Stimulated activated CD8-positive, alpha-beta memory T cell treated with anti-CD3 and anti-CD28 coated beads, Interleukin-7, amount 100 ng/mL, for 24 hours (primary cell): ENCODE measurements at places on chromosomes 4 and X.

DNA sequence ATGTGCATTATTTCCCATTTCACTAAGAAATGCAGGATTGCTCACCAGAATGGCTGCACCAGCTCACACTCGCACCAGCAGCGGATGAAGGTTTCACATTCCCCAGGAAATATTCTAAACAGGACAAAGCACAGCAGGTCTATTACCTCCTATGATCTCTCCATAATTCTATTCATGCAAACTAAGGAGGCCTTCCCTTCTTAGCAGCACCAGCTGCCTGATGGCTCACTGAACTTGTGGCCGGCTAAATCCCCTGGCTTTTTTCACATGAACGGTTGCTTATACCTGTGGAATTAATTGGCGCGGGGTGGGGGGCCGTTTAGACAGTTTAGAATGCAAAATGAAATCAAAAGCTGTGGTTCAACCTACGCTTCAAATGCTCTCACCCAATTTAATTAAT, 73.5 kb upstream of the SRD5A3 start:
- no peak for DNase-seq

DNA sequence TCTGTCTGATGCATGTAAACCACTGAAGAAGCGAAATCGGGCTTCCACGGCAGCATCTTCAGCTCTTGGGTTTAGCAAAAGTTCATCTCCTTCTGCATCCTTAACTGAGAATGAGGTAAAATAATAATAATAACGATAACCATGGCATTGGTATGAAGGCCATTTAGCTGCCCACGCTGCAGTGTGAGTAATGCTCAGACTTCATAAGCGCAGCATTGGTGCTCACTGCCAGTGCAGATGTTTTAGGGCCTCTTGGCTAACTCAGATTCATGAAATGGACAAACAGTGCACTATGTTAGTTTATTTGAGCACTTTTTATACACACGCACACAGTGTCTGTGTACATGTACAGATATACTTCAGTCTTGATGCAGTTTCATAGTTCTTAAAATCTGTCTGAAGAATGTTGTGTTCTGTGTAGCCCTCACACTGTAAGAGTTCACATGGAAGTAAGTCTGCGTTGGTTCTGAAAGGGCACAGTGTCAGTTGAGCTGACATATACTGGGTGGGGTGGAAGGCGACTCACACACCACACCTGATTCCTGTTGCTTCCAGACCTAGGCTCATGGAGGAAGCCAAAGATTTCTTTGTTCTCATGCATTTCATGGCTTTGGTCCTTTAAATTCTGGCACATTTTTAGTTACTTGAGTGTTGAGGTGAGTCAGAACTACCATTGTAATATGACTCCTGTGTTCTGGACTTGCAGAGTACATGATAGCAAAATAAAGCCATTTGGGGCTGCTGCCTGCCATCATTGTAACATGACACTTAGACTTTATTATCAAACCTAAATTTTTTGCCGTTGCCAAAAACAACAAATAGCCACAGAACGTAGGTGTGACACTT, 68.7 kb downstream of the NSD2 start:
- no peak for DNase-seq

DNA sequence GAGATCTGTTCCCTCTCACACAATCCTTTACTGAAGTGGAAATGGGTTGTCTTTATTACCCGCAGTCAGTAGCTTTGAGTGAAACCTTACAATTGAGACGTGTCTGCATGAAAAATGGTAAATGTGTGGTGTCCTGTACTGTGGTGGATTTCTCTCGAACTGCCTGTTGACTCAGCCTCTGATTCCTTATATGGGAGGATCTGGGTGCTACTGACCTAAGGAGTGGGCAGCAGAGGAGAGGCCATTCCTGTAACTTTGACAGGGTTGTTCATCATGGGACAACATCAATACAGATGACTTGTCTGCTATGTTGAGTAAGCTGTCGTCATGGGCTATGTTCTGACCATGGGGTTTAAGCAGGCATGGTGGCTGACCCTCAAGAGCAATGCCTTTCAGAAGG, 159.6 kb upstream of the WDR1 start:
- no peak for DNase-seq

GRCh38 chr4:28799696-28800095, 1920.5 kb upstream of the PCDH7 start:
- no peak for DNase-seq

- DNase-seq, result no peak
Observed at GRCh38 chr4:76611616-76612207, 176.7 kb downstream of the SHROOM3 start.

DNA sequence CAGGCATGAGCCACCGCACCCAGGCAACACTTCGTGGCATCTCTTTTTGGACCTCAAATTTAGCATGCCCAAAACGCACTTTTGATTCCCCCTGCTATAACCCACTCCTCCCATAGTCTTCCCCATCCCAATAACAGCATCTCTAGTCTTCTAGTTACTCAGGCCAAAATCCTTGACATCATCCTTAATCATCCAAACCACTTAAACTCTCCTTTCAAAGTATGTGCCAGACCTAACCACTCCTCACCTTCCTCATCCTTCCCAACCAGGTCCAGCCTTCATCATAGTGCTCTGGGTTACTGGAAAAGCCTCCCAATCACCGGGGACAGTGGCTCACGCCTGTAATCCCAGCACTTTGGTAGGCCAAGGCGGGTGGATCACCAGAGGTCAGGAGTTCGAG, 41.9 kb downstream of the AFAP1 start:
- no peak for DNase-seq

- DNase-seq, result no peak
Observed at GRCh38 chr4:183195534-183195933, 96.5 kb downstream of the WWC2 start.

DNA sequence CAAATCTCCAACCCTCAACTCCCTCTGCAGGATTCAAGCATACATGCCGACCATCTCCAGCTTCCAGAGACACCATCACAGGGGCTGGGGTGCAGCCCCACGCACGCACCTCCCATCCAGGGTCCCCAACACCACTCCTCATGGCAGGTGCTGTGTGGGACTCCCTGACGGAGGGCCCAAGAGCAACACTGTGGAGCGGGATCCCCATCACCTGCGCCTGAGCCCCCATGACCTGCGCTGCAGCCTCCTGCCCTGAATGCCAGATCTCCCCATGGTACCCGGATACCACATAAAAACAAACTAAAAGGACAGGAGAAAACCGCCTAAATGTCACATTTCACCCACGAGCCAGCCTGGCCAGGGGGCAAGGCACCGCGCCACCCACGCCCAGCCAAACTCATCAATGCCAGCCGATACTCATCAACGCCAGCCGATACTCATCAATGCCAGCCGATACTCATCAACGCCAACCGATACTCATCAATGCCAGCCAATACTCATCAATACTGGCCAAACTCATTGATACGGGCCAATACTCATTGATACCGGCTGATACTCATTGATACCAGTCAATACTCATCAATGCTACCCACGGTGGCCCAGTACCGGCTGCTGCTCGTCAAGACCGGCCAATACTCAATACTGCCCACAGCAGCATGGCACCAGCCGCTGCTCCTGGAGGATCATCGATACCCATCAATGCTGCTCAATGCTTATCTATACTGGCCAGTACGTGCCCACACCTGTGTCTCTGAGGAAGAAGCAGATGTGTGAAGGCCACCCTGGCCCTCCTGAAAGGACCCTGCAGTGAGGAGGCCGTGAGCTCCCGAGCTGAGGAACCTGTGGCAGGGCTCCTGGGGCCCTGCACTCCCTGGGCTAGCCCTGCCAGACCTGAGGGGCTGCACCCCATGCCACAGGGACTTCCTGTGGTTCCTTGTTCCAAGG, 6.2 kb downstream of the CTBP1 start:
- DNase-seq, result no peak

DNA sequence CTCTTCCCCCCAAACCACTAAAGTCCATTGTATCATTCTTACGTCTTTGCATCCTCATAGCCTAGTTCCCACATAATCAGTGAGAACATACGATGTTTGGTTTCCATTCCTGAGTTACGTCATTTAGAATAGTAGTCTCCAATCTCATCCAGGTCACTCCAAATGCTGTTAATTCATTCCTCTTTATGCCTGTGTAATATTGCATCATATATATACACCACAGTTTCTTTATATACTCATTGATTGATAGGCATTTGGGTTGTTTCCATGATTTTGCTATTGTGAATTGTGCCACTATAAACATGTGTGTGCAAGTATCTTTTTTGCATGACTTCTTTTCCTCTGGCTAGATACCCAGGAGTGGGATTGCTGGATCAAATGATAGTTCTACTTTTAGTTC, 57.2 kb downstream of the ARFIP1 start:
- DNase-seq, result no peak
